ENCODE measurements at places on chromosomes 5 and 9.

- DNase-seq = no peak
Observed at GRCh38 chr9:82810915-82811314, 252.0 kb downstream of the RASEF start.

DNA sequence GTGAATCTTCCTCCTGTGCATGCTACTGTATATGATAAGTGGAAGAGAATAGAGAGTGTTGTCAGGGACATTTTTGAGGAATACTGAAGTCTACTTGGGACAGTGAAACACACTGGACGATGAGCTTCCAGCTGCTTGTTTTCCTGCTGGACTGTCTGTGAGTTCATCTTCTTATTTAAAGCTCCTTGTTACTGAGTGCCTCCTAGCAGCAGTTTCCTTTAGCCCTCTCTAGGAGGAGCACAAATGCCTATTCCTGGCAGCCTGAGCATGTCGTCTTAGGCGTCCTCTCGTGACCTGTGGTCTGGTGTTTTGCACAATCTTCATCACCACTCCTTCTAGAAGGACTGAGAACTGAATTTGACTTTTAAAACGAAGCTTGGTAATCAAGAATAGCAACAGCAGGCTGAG lies 43.8 kb downstream of the ANKRD33B start:
- no peak for DNase-seq

DNA sequence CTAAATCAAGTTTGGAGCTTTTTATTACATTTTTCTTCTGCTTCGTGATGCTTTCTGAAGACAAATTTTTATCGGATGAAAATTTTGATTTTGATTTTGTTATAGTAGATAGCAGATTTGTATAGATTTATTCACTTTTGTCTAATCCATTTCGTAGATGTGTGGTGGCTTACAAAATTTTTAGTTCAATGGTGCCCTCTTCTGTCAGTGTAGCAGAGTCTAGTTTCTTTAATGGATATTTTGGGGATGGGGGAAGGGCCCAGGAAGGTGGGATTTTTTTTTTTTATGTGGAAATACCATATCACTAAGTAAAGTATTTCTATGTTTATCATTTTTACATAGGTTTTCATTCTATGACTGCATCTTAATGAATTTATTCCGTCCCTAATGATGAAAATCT lies 259.9 kb upstream of the TARS1 start:
- DNase-seq = no peak

DNA sequence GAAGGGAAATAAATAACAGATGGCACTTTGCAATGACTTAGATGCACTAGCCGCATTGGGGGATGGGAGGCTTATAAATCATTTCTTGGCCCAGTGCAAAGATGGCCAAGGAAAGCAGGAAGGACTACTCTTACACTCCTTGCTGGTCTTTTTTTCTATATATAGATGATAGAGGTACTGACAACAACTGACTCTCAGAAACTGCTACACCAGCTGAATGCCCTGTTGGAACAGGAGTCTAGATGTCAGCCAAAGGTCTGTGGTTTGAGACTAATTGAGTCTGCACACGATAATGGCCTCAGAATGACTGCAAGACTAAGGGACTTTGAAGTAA lies 1.7 kb downstream of the CCNG1 start:
- DNase-seq = no peak

- no peak for DNase-seq
Observed at GRCh38 chr9:88873635-88874034, 117.6 kb upstream of the S1PR3 start.

- no peak for DNase-seq
Observed at GRCh38 chr5:50406877-50407276, 34.2 kb downstream of the EMB start.

DNA sequence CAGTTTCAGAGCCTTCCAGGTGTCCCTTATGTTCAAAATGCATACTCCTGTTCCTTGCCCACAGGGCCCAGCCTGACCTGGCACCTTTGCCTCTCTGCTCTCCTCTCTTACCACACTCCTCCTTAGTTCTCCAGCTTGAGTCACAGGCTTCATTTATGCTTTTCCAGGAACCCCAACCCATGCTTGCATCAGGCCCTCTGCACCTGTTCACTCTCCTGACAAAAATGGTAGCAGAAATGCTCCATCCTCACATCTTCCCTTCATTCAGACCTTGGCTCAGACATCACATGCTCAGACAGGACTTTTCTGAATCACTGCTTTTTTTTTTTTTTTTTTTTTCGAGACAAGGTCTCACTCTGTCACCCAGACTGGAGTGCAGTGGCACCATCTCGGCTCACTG lies 15.1 kb upstream of the RNF145 start:
- no peak for DNase-seq

DNA sequence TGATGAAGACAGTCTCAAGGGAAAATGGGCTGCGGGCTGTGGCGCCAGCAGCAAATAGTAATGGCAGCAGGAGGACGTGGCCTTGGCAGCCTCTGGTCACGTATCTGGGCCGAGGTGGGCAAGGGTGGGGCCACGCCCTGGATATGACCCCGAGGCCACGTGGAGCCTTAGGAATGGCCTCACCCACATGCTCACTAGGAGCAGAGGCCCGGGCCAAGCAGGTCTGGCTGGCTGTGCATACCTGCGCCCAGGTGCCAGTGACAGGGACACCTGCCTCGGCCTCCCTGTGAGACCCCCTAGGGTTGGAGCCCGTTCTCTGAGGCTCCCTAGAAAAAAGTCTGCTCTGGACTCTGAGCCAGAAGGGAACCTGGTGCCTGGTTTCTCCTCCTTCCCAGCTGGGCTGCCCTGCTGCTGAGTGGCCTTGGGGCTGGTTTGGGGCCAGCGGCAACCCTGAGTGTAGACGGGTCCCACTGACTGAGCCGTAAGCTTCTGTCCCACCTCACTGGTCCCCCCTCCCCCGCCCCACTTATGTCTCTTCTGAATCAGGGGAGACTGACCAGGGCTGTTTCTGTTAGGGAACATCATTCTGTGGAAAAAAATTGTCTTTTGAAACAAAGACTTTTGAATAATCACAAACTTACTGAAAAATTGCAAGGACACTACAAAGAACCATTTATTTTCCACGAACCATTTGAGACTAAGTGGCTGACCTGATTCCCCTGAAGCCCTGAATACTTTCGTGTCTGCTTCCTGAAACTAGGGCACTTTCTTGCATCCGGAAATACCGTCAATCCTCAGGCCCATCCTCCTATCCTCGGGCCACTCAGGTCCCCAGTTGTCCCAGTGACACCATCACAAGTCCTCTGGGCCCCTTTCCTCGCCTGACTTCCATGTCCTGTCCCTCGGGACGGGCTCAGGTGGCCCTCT lies 60.8 kb downstream of the WNK2 start:
- no peak for DNase-seq

DNA sequence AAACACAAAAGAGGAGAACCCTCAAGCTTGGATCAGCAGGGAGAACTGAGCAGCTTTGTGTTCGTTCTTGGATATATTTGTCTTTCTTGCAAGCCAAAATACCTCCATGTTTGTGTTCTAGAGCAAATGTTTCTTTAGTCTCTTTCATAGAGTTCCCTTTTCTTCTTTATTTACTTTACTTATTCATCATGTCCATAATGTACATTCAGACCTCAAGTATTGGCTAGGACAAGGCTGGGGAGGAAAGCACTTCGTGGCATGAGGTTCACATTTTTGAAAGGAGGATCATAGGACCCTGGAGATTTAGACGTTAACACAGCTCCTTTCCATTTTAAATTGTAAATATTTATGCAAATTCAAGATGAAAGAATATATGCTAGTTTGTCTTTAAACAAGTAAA lies 590.2 kb upstream of the MEF2C start:
- DNase-seq = no peak

DNA sequence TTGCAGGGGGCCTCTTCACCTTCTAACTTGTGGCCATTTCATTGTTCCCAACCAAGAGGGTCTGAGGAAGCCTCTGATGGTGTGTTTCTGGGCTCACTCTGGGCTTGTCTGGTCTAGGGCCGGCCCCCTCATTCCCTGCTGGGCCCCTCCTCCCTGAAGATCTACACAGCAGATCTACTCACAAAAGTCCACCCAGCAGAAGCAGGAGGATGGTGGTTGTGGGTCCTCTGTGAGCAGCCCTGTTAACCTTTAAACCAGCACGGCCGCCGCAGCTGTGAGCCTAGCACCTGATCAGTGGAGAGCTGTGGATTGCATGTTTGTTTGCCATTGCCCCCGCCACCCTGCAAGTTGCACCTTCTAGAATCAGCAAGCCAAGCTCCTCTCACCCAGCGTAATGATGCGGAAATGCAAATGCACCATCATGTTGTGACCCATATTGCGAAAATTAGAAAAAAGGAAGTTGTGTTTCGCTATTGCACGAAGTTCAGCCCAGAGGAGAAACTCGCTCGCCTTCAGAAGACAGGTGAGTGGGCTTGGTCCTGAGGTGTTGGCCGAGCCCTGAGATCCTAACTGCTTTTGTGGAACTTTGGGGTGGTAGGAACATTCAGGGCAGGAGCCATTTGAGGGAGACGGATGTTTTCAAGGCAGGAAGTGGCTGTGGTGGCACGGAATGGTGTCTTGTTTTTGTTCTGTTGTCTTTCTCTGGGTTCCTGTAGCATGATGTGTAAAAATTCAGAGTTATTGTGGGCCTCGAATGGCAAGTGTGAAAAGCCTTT lies 16.7 kb downstream of the FGD3 start:
- DNase-seq = peak; percentile 63

DNA sequence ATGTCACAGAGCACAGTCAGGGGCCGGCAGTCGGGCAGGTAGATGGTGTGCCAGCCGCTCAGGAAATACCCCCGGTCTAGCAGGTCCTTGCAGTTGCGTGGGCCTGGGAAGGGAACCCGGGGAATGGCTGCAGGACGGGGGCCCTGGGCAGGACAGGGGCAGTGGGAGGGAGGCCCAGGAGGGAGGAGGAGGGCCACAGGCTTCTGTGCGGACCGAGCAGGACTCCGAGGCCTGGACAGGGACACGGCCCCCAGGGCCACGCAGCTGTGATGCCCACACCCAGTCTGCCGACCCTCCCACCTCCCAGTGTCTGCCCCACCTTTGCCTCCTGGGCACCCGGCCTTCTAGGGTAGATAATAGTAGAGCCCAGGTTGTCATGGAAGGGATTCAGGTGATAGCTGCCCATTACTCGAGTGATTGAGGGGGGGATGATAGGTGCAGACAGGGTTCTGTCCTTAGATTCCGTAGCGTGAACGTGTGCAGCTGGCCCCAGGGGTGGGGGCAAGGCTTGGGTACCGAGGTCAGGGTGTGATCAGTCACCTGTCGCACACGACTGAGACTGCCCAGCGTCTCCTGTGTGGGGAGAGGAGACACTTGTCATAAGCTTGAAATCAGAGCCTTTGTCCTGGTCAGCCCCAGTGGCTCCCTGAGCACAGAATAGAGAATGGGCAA lies 4.5 kb downstream of the FCN1 start:
- no peak for DNase-seq

- DNase-seq = no peak
Observed at GRCh38 chr9:16309082-16309468, 561.4 kb downstream of the BNC2 start.

DNA sequence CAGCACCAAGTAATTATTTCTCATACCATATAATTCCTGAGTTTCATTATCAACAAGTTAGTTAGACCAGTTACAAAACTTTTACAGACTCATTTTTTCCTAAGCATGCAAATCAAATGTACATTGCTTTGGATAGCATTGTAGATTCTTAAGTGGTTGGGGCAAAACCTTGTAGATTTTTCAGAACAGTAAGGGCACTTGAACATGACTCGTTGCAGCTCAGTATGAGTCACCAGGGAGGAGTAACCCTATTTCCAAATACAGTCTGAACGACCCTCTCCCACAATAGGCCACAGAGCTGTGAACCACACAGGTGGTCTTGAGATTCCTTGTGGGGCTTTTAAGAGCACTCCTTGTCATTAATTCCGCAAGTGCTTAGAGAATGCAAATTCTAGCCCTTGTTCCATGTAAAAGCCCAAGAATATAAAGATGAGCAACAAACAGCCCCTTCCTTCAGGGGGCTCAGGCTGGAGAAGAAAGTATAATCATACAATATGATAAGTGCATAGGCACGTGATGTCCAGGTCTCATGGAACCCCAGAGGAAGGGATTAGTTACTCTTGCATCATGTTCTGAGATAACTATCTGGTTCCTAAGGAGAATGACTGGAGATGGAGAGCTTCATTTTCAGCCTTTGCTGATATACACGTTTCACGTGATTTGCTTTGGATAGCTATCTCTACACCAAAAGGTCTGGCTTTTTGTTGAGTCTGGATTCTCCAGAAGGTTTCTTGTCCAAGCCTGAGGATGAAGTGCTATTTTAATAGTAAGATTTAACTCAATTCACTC lies 295.7 kb downstream of the KCNN2 start:
- DNase-seq = no peak

GRCh38 chr9:32942755-32943460 lies 58.5 kb downstream of the APTX start:
- DNase-seq = no peak

DNA sequence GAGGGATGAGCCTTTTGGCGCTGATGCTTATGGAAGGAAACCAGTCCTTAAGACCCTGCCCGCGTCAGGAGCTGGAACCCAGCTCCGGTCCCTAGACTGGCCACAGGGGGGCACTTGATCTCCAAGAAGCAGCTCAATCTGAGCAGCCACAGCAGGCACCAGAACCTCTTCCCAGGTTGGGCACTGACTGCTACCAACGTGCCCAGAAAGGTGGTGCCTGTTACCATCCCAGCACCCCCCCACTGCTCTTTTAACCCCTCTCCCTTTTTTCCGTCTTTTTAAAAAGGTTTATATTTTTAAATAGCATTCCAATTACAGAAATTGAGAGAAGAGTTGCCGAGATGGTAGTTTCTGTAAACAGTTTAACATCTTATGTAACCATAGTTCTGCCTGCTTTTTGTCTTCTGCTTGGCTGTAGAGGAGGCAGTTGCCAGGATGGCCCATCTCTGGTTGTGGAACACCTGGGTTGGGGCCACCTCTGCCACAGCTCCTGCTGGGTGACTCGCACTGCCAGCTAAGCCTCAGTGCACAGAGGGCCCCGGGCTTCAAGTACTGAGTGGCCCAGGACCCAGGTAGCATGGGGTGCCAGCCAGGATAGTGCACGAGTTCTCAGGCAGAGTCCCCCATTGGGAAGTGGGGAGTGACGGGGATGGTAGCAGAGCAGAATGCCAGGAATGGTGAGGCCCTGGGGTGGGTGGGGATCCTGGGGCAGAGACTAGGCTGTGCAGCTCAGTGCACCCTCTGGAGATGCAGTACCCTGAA lies 62.8 kb downstream of the PFDN1 start:
- peak; percentile 41 for DNase-seq

GRCh38 chr9:82554381-82554780 lies 508.6 kb downstream of the RASEF start:
- DNase-seq = no peak

DNA sequence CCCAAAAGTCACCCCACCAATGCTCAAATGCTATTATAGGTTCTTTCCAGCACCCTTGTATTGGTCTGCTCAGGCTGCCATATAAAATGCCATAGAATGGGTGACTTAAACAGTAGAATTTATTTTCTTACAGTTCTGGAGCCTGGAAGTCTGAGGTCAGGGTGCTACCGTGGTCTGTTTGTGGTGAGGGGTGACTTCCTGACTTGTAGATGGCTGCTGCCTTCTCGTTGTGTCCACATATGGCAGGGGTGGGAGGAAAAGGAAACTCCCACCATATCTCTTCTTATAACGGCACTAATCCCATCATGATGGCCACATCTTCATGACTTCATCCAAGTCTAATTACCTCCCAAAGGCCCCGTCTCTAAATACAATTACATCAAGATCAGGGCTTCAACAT lies 257.8 kb upstream of the TARS1 start:
- DNase-seq = no peak
